ENCODE measurements at places on chromosomes 5 and 9.

DNA sequence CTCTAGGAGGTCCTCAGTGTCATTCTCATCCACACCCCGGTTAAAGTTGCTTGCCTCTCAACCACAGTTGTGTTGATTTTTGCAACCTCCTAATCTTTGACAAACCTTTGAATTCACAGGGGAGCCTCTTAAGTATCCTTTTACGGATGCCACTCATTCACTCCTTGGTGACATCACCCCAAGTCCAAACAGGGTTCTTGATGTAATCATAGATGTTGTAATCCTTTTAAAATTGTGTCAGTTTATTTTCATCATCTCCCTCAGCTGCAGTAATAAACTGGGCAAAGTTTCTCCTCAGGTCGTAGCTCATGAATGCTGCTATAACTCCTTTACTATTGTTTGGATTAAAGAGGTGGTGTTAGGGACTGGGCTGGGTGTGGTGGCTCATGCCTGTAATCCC, 637.2 kb upstream of the NUDT12 start:
- no peak for DNase-seq

DNA sequence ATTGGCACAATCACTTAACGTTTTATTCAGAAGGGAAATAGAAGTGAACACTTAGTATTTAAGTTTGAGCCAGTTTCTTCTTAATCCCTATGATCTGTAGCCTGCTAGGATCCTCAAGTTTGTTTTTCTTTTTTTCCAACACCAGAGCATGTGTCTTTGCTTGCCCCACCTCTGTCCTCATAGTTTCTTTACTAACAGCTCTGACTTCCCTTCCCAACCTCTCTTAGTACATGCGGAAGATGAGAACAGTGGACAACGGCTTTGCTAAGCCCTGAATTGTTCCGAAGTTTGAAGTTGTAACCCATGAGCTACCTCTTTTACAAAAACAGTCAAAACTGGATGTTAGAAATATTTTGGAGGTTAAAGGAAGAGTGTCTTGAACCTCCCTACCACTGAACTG, 61.7 kb upstream of the TAF11L2 start:
- no peak for DNase-seq

DNA sequence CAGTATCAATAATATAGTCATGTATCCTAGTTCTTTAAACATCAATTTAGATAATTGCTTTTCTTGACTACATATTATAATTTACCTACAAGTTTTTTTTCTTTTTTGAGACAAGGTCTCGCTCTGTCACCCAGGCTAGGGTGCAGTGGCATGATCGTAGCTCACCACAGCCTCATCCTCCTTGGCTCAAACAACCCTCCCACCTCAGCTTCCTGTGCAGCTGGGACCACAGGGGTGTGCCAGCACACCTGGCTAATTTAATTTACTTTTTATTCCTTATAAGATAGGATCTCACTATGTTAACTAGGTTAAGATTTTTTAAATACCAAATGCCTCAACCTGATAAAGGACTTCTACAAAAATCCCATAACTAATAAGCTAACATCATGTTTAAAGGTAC, 21.1 kb downstream of the UIMC1 start:
- DNase-seq: no peak

DNA sequence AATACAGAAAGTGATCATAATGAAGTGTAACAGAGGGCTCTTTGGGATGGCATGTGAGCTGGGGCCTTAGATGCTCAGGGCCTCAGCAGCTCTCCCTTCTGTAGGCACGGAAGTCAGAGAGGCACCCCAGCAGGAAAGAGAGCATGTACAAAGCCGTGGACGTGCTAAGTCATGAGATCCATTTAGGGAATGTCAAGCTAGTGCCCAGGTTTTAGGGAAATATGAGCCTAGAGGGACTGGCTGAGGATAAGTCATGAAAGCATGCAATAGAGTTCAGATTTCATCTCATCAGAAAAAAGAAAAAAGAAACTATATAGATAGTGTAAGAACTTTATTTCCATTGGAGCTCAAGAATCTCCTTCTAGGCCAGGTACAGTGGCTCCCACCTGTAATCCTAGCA, 379.5 kb upstream of the KLF4 start:
- DNase-seq: no peak

GRCh38 chr5:147310059-147310704, 75.4 kb downstream of the STK32A start:
- DNase-seq: peak; percentile 20

DNA sequence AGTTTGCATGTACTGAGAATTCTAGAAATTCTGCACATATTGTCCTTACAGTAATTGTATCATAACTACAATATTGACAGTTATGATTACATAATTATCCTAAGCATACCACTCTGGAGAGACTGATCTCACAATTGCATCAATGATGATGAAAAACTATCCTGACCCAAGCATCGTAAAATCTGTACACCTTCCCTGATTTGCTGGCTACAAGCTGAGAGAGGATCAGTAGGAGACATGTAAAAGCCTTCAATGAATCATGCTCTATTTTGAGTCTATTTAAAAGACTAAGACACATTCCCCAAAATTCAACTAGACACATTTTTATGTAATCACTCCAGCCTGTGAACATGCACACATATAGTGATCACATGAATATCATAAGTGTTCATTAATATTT, 1833.8 kb downstream of the EFNA5 start:
- no peak for DNase-seq
